Endothelial cell (in vitro differentiated cells): ENCODE measurements at places on chromosomes 7 and 10. TPM values are rescaled to one million over a fixed set of nuclear protein-coding genes. Genes with fewer than 3 reads are reported as not detected.

The RELN gene
- 2.3 TPM for total RNA-seq

DNA sequence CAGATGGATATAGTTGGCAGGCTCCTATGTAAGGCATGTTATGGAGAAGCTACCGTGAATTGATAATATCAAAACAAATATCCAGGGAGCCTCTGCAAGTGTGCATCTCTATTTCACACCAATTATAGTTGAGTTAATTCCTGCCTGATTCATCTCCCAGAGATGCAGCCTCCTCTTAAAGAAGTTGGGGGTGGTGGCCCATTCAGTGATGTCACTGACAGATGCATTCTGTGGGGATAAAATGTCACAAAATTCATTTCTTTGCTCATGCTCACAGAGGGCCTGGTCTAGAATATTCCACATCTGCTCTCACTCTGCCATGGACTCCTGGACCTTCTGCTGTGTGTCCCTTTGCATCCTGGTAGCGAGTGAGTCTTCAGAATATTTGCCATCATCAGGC, 189.1 kb upstream of the PRSS1 start:
- H3K36me3 ChIP-seq = no peaks in the 10 kb centered on the region
- no peak overlapping the region for H3K4me3 ChIP-seq
- no peak for DNase-seq
- H3K27ac ChIP-seq = no peak overlapping the region
- H3K27me3 ChIP-seq = no peaks in the 10 kb centered on the region

DNA sequence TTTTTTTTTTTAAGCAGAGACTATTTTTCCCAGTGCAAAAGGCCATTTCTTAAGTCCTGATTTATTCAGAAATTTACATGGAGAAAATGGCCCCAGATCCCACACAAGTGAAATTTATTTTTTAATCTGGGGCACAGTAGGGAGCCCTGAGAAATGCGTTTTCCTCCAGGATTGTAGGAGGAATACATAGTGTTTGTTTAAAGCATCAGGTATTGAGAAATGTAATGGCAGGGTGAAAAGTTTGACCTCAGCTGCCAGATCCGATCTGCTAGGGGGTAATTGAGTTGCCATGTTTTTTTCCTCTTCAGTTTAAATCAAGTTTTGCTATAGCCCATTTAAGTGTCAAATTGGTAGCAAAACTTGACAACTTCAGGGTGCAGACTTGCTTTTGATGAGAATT, 110.0 kb downstream of the LRMDA start:
- peaks cover 4% of the 10 kb centered on the region for H3K27me3 ChIP-seq
- no peaks in the 10 kb centered on the region for H3K36me3 ChIP-seq
- no peaks in the 10 kb centered on the region for H3K4me1 ChIP-seq
- no peak for DNase-seq

- no peak for DNase-seq
- H3K4me3 ChIP-seq = no peak overlapping the region
- H3K27ac ChIP-seq = peak overlapping the region; percentile 88
- peaks cover 10% of the 10 kb centered on the region for H3K27me3 ChIP-seq
Observed at GRCh38 chr10:121406823-121407545, 191.3 kb downstream of the FGFR2 start.

DNA sequence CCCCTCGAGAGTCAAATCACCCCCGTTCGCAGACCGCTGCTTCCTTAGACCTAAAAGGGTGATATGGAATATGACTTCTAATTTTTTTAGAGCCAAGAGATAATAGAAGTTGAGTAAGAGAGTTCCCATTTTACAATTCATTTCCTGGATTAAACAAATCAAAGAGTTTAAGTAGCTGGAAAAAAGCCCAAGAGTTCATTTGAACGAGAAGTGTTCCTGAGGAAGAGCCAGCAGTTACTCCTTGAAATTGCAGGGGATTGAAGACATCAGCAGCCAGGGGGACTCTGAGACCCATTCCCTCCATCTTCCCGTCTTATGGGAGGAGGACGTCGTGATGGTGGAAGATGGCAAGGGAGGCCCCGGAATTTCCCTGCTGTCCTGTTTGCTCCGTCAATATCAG, 277.0 kb downstream of the WDR11 start:
- DNase-seq = no peak
- no peak overlapping the region for H3K4me3 ChIP-seq
- no peaks in the 10 kb centered on the region for H3K36me3 ChIP-seq
- H3K27me3 ChIP-seq = no peaks in the 10 kb centered on the region
- peaks cover 7% of the 10 kb centered on the region for H3K4me1 ChIP-seq

DNA sequence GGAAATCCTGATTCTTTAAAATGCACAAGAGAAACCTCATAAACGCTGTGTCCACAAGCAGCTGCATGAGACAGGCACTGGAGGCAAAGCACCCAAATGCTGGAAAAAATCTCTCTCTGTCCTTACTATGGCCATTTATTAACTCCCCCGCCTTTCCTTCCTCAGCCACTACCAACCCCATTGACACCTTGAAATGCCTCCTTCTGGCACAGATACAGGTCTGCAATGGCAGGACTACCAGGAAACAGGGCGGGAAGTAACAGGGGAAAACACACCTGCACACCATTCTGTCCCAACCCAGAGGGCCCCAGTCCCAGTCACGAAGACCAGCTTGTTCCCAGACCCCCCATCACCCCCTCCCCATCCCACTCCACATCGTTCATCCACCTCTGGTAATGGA, 224.3 kb downstream of the PARD3 start:
- H3K27me3 ChIP-seq = no peaks in the 10 kb centered on the region
- peaks cover 12% of the 10 kb centered on the region for H3K4me1 ChIP-seq
- H3K36me3 ChIP-seq = no peaks in the 10 kb centered on the region
